HCEC 1CT (cell line): ENCODE measurements at places on chromosomes 3 and 15.
A peak's percentile ranks its signal among the peaks of the same experiment; 100 is the strongest.

GRCh38 chr3:122902326-122902725 lies 107.5 kb downstream of the SLC49A4 start:
- peak; percentile 11 for DNase-seq

DNA sequence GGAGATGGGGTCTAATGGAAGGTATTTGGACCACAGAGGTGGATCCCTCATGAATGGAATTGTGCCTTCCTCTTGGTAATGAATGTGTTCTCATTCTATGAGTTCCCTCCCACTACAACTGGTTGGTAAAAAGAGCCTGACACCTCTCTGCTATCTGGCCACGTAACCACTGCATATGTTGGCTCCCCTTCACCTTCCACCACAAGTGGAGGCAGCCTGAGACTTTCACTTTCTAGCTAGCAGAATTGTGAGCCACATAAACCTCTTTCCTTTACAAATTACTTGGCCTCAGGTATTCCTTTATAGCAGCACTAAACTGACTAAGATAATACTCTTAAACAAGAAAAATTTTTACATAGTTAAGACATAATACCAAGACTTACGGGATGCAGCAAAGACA lies 155.3 kb downstream of the NR1I2 start:
- DNase-seq, result no peak

GRCh38 chr3:9330166-9330703 lies 32.6 kb upstream of the THUMPD3 start:
- no peak for DNase-seq

- no peak for DNase-seq
These were observed 1.0 kb downstream of the SPTBN5 start for GRCh38 chr15:41892621-41893421.

DNA sequence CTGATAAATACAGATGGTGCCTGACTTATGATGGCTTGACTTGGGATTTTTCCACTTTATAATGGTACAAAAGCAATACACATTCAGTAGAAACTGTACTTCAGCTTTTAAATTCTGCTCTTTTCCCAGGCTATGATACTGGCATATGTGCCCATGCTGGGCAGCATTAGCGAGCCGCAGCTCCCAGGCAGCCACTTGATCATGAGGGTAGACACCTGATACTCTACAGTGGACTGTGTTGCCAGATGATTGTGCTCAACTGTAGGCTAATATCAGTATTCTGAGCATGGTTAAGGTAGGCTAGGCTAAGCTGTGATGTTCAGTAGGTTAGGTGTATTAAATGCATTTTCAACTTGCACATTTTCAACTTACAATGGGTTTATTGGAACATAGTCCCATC lies 17.7 kb upstream of the FEM1B start:
- no peak for DNase-seq

- DNase-seq, result no peak
These were observed 189.3 kb upstream of the TPM1 start for GRCh38 chr15:62853114-62853840.

GRCh38 chr3:177131927-177132636 lies 65.2 kb downstream of the TBL1XR1 start:
- DNase-seq, result no peak
